ENCODE measurements at places on chromosomes 6 and 20.
A peak's percentile ranks its signal among the peaks of the same experiment; 100 is the strongest.

GRCh38 chr20:23509247-23509913 lies 18.5 kb downstream of the CST8 start:
- DNase-seq, result no peak

- no peak for DNase-seq
Measured at GRCh38 chr6:135088281-135088680, 33.7 kb upstream of the HBS1L start.

DNA sequence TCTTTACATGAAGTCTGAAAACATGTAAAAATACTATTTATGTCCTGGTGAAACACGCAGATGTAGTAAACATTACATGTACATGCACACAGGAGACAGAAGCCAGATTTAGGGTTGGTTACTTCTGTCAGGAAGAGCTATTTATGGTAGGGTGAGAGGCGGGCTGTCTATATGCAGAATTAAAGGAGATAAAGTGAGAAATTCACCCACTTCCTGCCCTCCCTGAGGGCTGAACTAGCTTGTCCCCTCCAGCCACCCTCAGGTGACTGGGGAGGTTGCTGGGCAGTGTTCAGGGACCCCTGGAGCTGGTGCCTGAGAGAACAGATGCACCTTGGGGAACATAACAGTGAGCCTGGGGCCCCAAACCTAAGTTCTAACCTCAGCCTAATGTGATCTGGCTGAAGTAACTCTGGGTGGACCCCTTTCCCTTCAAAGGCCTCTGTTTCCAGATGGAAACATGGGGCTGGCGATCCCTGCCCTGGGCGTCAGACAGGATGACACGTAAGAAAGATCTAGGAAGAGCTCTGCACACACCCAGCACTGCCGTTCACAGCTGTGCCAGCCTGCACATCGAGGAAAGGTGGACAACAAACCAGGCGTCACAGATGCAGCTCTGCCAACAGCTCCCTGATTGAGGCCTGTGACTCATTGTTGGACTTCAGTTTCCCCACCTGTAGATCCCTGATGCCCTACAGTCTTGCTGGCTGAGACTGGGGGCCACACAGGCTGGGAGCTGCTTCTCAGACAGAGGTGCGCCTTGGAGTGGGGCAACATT lies 1.3 kb downstream of the PI16 start:
- DNase-seq, result peak; percentile 57

- no peak for DNase-seq
Measured at GRCh38 chr6:153096031-153096430, 35.1 kb downstream of the RGS17 start.

GRCh38 chr6:36698196-36698595 lies 570 bp downstream of the RAB44 start:
- no peak for DNase-seq

GRCh38 chr6:121856296-121856695 lies 420.9 kb downstream of the GJA1 start:
- DNase-seq, result peak; percentile 30

- no peak for DNase-seq
Measured at GRCh38 chr6:27154696-27155095, 92.8 kb upstream of the PRSS16 start.

DNA sequence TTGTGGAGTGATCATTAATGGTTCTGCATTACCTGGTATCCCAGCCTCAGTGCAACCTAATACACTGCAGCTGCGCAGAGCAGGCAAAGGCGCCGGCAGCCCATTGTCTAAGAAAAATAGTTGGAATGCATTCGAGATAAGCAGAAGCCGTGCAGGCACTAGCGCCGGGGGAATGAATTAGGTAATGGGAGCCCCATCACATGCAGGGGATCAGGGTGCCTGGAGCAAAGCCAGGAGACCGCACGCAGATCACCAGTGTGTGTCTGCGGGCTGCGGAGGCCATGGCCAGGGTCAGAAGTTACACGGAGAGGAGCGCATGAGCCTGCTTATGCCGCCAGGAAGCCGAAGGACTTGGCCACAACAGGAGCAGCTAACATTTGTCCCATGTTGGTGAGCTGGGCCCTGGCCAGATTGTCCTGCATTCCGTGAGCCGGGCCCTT lies 156.8 kb downstream of the DLL1 start:
- DNase-seq, result no peak

GRCh38 chr6:22146678-22146930 lies 150.2 kb downstream of the PRL start:
- no peak for DNase-seq

DNA sequence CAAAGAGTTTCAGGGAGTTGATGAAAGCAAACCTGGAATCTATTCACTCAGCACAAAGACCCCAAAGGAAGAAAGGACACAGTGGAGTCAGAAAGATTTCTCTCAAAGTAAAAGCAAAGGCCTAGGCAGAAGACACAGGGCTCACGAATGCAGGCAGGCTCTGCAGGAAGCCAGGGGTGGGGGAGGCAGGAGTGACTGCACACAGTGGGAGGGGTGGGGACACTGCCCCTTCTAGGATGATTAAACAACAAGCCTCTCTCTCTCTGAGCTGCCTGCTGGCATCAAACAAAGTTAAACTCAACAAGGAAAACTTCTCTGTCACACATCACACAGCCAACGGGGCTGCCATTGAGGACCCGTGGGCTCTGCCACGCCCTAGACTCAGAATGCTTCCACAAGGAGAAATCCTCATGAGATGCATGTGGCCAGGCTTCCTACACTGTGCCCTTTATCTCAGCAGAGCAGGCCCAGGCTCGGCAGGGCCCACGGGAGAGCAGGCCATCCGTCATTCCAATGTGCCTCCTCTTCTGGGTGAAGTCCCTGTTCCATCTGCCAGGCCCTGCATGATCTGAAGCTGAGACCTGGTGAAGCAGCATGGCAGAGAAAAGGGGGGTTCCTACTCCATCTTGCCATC lies 70.1 kb downstream of the RAMACL start:
- no peak for DNase-seq

DNA sequence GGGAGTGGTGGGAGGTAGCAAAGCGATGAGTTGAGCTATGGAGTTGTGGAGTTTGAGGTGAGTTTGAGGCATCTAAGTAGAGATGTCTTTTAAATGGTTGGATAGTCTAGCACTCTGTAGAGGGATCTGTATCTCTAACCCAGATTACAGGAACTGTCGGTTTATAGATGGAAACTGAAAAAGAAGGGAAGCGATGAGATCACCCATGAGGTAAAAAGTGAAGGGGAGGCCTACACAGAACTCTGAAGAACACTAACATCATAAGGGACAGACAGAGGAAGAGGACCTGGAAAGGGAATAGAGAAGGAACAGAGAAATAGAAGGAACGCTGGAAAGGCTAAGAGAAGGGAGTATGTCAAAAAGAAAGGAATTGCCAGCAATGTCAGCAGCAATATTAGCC lies 2.5 kb downstream of the HINT3 start:
- no peak for DNase-seq

- DNase-seq, result no peak
Measured at GRCh38 chr20:21836346-21836745, 130.9 kb downstream of the PAX1 start.

- no peak for DNase-seq
Measured at GRCh38 chr6:109327491-109327890, 54.8 kb downstream of the CD164 start.

- DNase-seq, result no peak
Measured at GRCh38 chr6:50956014-50956413, 137.3 kb downstream of the TFAP2B start.

- DNase-seq, result peak; percentile 88
Measured at GRCh38 chr6:168133168-168133561, 54.2 kb upstream of the FRMD1 start.

- peak; percentile 37 for DNase-seq
Measured at GRCh38 chr6:33583591-33584155, 3.6 kb upstream of the BAK1 start.

DNA sequence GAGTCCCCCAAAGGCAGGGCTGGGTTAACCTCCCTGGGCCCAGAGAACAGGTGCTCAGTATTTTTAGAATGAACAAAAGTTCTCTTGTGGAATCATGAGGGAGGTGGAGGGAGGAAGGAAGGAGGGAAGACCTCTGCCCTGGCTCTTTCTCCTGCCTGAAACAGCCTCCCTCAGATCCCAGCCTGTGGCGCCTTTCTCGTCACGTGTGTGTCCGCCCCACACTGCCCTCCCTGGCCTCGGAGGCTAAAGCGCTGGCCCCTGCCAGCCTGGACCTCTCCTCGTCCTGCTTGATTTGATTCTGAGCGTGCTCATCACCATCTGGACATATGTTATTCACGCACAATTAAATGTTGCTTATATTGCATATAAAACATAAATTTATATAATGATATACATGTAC lies 40.9 kb downstream of the PHACTR3 start:
- no peak for DNase-seq

- no peak for DNase-seq
Measured at GRCh38 chr20:44693627-44694026, 21.5 kb upstream of the CCN5 start.
